ENCODE measurements at places on chromosomes 13 and 19.
A peak's percentile ranks its signal among the peaks of the same experiment; 100 is the strongest.

DNA sequence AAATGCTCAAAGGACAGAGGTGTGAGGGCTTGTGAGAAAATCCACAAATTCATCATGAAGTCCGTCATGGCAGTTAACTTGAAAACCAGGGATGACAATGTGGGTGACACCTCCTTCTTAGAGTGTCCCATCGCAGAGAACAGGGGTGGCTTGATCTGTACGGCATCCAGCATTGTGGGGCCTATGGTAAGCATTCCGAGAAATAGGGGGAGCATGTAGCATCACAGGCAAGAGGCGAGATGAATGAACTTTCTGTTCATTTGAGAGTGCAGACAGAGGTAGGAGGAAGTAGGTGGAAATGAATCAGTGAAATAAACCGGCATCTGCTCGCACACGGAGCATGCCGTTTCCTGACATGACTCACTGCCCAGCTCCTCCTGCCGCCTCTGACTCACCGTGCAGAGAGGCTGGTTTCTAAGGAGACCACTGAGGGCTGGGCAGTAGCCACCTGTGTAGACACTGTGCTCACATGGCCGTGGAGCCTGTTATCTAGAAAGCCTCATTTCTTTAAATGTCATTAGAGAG lies 339.0 kb downstream of the RFC3 start:
- peak; percentile 97 for DNase-seq

- no peak for DNase-seq
Measured at GRCh38 chr19:10554760-10555609, 10.8 kb downstream of the KRI1 start.

DNA sequence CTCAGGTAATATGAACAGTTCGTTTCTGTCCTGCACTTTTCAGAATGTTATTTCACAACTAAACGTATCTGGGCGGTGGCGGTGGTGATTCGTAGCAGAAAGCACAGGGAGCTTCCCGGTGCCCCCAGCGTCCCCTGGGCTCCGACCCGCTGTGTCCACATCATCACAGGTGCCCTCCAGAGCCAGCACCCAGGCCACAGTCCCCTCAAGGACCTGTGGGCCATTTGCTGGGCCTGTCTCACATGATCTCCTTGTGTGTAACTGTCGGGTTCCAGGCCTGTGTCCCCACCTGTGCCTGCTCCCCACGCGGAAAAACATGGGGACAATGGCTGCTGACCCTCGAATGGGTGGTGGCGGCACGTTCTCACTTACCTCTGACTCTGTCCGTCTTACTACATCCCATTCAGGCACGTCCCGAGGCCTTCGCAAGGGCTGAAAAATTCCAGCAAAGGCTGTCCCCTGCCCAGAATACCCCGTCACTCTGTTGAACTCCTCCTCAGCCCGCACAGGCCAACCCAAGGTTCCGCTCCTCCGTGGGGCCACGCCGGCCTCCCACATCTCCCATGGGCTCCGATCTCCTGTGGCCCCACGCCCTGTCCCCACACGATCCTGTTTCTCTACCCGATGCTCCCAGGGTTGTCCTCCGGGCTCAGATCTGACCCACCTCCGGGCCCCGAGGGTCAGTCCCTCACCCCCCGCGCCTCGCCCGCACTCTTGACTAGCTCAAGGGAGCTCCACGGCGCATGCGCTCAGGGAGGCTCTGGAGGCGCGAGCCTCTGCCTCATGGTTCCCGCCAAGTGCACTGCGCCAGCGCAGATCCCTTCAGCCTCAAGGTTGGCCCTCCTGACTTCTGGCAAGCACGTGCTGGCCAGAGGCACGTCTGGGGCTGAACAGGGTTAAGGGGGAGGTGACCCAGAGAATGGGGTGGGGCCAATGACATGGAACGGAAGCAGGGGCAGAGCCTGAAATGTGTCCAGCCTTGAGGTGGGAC lies 21.2 kb downstream of the DEDD2 start:
- no peak for DNase-seq

- no peak for DNase-seq
Measured at GRCh38 chr13:22201375-22201925, 530.6 kb downstream of the FGF9 start.

GRCh38 chr19:703651-704446 lies 4.9 kb upstream of the PALM start:
- DNase-seq = peak; percentile 71

DNA sequence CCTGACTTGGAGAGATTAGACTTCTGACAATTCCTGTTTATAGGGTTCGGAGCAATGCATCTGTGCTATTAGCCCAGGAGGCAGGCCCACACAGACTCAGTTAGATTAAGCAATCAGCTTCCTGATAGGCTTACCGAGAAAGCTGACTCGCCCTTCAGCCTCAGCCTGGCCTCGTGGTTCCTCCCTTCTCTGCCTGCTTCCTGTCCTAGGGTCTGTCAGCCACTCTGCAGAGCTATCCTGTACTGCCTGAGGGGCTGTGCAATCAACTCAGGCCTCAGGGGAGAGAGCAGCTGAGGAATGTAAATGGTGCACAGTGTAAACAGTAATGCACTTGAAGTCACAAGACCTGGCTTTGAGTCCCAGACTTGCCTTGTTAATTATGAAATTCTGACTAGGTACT lies 30.7 kb downstream of the HTR2A start:
- DNase-seq = peak; percentile 87
